ENCODE measurements at places on chromosomes 1 and 21. TPM values are rescaled to one million over a fixed set of nuclear protein-coding genes. Genes with fewer than 3 reads are reported as not detected.

VWA5B1 gene
- not detected for total RNA-seq

FCRLB gene
- not detected for total RNA-seq

NAV1 gene
- total RNA-seq = 5.9 TPM

SV2A gene
- total RNA-seq = 0.33 TPM

SPATC1L gene
- 2.1 TPM for total RNA-seq

FBXO42 gene
- 23.1 TPM for total RNA-seq

MIXL1 gene
- total RNA-seq = not detected

GPR89A gene
- total RNA-seq = 17.1 TPM

FALEC gene
- not detected for total RNA-seq

GBP7 gene
- not detected for total RNA-seq

FMO3 gene
- 3.3 TPM for total RNA-seq

RIPPLY3 gene
- total RNA-seq = not detected

TFF3 gene
- 4.7 TPM for total RNA-seq

ANGPTL3 gene
- not detected for total RNA-seq

DVL1 gene
- 244 TPM for total RNA-seq

DENND2C gene
- 20.4 TPM for total RNA-seq

RAB25 gene
- not detected for total RNA-seq

SPRR2A gene
- total RNA-seq = not detected

SELP gene
- 0.85 TPM for total RNA-seq

SLC2A5 gene
- total RNA-seq = 11.3 TPM

BATF3 gene
- total RNA-seq = 5.1 TPM

KDF1 gene
- 0.15 TPM for total RNA-seq

GSTM4 gene
- total RNA-seq = 18.1 TPM

KCNK1 gene
- total RNA-seq = not detected

ANKRD34A gene
- total RNA-seq = 3.3 TPM

SLC22A15 gene
- total RNA-seq = 0.46 TPM

TMOD4 gene
- 58.3 TPM for total RNA-seq

LRRC53 gene
- total RNA-seq = not detected

ATP6V1G3 gene
- not detected for total RNA-seq

RAB13 gene
- 9.4 TPM for total RNA-seq

KCNQ4 gene
- 2.9 TPM for total RNA-seq

KCNH1 gene
- total RNA-seq = 0.67 TPM

ERG gene
- 4.9 TPM for total RNA-seq

LPGAT1 gene
- 51.4 TPM for total RNA-seq

PLXNA2 gene
- total RNA-seq = 12.4 TPM

HMGB4 gene
- not detected for total RNA-seq

S1PR1 gene
- 47.7 TPM for total RNA-seq

PLA2G2F gene
- not detected for total RNA-seq

LCE6A gene
- not detected for total RNA-seq

ERO1B gene
- total RNA-seq = 4.0 TPM

ERICH3 gene
- not detected for total RNA-seq

TBX19 gene
- total RNA-seq = 0.36 TPM

OXCT2 gene
- total RNA-seq = 0.86 TPM

Data from gastrocnemius medialis (tissue), 4 donors.